ENCODE measurements at places on chromosomes 3 and 15.
A peak's percentile ranks its signal among the peaks of the same experiment; 100 is the strongest.

DNA sequence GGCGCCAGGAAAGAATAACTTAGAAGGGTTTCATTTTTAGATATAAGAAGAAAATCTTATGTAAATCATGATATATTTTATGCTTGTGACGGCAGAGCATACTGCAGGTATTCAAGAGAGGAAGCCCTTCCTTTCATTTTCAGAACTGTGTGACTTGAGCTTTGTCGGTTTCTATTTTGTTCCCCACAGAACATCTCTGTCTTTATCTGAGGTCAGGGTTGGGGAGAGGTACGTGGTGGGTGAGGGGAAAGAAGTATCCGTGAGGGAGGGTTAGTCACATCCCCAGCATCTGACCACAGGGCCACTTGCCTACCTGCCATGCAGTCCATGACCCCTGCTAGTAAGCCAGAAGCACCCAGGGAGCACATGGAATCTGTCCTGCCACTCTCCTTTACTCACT lies 126.5 kb downstream of the DGKG start:
- no peak for ATAC-seq

GRCh38 chr15:34301058-34301457 lies 36.5 kb downstream of the SLC12A6 start:
- no peak for ATAC-seq

- ATAC-seq = no peak
Measured at GRCh38 chr3:99542767-99543518, 95.5 kb upstream of the COL8A1 start.

GRCh38 chr15:59918994-59919951 lies 84.8 kb upstream of the FOXB1 start:
- ATAC-seq = peak; percentile 85

GRCh38 chr3:125381314-125381713 lies 6.2 kb upstream of the ZNF148 start:
- no peak for ATAC-seq

DNA sequence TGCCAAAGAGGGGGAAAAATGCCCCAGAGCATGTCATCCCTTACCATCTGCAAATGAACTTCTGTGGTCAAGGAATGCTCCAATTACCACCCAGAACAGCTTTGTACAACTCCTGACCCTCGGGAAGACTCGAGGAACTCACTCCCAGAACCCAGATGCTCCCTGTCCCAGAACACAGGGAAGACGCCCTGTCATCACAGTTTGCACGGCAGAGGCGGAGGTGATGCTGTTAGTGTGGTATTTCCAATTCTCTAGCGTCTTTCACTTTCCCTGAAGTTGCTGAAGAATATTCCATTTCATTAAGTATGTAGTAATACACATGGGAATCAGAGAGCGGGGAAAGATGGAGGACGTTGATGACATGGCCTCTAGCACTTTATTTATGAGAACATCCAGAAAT lies 193.7 kb downstream of the TIGIT start:
- ATAC-seq = no peak

- ATAC-seq = no peak
Measured at GRCh38 chr3:8669019-8669418, 24.4 kb upstream of the SSUH2 start.

GRCh38 chr3:15585111-15585845 lies 16.1 kb downstream of the HACL1 start:
- ATAC-seq = no peak

GRCh38 chr3:12750223-12750622 lies 8.8 kb downstream of the TMEM40 start:
- no peak for ATAC-seq

DNA sequence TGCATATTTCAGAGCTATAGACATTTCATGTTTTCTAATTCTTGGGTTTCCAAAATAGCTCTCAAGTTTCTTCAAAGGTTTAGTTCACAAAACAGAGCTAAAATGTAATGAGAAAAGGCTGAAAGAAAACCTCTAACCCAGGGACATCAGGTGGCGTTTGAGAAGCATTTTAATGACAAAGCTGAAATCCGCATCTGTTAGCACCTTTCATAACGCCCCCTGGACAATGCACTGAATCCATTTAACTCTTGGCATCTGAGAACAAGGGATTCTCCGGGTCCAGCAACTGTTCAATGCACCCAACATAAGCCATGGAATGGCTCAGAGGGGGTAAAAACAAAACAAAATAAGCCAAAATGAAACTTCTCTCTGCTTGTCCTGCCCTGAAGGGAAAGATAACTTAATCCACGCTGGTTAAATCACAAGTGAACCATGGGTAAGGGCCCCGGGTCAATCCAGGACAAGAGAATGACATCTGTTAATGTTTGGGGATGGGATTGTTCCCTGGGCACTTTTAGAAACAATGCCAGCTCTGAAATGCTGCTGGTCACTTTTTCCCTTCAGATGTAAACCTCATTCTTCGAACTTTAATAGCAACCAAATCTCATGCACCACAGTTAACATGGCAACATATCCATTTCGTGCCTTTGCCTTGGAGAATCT lies 466.2 kb upstream of the ADAMTS9 start:
- ATAC-seq = no peak

GRCh38 chr3:22491344-22491743 lies 711.8 kb upstream of the UBE2E2 start:
- ATAC-seq = no peak

DNA sequence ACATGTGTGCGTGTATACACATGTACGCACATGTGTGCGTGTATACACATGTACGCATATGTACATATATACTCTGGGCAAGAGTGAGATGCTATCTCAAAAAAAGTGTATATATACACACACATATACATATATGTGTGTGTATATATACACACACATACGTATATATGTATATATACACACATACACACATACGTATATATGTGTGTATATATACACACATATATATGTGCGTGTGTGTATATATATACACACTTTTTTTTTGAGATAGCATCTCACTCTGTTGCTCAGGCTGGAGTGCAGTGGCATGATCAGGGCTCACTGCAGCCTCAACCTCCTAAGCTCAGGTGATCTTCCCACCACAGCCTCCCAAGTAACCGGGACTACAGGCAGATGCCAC lies 8.4 kb downstream of the HACL1 start:
- no peak for ATAC-seq

DNA sequence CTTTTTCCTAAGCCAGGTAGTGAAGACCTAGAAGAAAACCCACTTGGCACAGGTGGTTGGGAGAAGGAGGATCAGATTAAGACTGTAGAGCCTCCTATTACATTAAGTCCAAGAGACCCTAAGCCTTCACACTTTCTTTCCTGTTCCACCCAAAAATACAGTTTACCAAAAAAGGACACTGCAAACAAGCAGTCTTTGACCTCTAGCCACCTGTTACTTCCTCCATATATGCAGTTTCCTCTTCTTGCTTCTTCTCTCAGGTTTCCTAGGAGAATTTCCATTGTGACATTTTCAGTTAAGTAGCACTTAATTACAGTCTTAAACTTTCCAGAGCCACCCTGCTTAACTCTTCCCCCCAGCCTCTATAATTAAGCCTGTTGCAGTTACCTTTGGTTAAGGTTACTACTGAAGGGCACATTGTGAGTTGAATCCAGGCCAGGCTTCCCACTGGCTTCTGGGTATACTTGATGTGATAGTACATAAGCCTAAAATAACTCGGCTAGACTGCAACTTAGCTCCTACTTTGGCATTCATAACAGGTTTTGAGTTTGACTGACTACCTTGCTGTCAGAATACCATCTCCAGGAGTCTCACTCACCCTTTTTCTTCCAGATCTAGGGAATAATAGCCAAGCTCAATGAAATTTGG lies 114.2 kb upstream of the UMPS start:
- ATAC-seq = no peak

DNA sequence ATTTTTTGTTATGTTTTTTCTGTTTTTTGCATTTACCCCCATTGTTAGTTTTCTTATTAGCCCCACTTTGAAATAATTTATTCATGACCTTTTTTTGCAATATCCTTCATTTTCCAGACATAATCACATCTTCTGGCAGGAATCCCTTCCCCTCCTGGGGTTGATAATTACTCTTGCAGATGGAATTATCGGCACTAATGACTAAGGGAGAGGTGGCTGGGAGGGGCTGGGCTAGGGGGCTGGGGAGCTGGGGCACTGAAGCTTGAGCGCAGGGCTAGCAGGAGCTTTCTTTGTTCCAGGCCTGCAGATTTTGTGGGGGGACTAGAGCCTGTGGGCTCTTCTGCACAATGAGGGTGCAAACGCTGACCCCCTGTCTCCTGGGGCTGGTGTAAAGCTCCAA lies 77.8 kb downstream of the RAB11A start:
- no peak for ATAC-seq

- no peak for ATAC-seq
Measured at GRCh38 chr3:17830788-17831187, 88.4 kb upstream of the TBC1D5 start.

DNA sequence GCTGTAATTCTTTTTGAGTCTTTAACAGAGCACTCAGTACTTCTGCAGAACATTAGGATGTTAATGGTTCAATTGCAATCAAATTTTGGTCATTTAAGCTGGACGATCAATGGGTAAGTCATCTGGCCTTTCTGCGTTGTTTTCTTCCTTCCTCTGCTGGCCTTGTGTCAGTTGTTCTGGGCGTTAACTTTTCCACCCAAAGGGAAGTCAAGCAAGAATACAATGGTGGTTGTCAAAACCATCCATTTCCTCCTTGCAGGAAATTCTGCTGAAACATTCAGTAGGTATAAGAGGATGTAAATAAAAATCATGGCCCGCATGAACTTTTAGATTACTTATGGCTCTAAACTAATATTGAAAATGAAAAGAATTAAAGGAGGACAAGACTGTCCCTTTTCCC lies 584.0 kb downstream of the GRM7 start:
- no peak for ATAC-seq

DNA sequence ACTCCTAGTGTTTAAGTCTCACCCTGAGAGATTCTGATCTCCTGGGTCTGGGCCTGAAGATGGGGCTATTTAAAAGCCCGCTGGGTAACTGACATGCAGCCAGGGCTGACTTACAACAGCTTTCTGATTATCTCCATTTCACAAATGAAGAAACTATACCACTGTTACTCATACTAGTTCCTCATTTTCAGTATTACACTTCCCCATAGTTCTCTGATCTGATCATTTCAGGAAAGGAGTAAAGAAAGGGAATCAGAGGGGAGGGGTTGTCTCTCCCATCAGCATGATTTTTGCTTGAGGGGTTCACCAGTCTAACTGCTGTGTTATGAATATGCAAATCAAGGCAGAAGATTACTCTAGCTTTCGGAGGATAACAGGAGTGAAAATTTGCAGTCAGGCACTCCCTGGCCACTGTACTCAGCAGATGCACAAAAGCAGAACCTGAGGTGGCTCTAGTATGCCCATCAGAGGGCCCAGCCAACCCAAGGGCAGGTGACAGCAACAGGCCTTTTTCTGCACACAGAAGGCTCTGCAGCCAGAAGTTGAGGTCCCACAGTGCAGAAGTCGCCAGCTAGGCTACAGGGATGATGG lies 59.4 kb downstream of the DAPK2 start:
- ATAC-seq = peak; percentile 94

GRCh38 chr3:120393761-120394160 lies 44.6 kb upstream of the LRRC58 start:
- no peak for ATAC-seq

- ATAC-seq = no peak
Measured at GRCh38 chr3:197368330-197368729, 69.9 kb upstream of the DLG1 start.

GRCh38 chr15:71187526-71187925 lies 72.3 kb downstream of the THSD4 start:
- no peak for ATAC-seq

DNA sequence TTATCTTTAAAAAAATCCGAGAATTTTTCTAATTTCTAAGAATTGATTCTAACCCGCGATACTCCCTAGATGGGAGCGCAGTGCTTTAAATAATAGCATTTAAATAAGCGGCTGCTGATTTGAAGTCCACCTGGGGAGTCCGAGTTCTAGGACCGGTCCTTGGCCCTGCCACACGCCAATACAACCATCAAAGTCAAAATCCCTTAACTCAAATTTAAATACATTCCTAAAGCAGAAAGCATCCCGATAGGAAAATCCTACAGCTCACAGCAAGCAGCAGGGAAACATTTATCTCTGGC lies 508 bp upstream of the ECT2 start:
- no peak for ATAC-seq

GRCh38 chr3:29080967-29081366 lies 199.9 kb upstream of the RBMS3 start:
- no peak for ATAC-seq

DNA sequence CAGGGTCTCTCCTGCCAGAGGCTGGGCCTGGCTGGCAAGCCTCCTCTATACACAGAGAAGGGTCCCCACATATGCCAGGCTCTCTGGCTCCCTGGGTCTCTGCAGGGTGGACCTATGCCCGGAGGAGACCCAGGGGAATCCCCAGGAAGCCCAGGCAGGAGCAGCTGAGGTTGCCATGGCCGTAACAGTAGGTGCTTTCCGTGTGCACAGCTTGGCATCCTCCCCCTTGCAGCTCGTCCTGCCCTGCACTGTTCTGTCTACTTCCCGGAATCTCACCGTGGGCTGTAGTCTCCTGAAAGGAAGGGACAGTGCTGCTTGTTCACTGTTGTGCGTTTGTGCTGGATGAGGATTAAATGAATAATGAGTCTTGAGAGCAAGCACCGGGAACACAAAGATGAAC lies 47.8 kb downstream of the DAPK2 start:
- ATAC-seq = peak; percentile 36

DNA sequence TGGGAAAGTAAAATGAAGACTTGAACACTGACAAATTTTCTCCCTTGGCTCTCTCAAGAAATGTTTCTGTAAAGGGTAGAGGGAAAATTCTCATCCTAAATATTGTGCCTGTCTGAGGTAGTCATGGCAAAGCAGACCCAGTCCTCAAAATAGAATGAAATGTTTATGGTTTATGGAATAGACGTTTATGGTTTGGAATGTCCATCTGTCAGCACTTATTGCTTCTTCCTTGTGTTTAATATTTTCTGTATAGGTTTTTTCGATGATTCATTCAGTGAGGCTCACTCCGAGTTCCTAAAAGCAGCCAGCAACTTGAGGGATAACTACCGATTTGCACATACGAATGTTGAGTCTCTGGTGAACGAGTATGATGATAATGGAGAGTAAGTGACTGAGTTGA lies 13.9 kb downstream of the ELL3 start:
- no peak for ATAC-seq

DNA sequence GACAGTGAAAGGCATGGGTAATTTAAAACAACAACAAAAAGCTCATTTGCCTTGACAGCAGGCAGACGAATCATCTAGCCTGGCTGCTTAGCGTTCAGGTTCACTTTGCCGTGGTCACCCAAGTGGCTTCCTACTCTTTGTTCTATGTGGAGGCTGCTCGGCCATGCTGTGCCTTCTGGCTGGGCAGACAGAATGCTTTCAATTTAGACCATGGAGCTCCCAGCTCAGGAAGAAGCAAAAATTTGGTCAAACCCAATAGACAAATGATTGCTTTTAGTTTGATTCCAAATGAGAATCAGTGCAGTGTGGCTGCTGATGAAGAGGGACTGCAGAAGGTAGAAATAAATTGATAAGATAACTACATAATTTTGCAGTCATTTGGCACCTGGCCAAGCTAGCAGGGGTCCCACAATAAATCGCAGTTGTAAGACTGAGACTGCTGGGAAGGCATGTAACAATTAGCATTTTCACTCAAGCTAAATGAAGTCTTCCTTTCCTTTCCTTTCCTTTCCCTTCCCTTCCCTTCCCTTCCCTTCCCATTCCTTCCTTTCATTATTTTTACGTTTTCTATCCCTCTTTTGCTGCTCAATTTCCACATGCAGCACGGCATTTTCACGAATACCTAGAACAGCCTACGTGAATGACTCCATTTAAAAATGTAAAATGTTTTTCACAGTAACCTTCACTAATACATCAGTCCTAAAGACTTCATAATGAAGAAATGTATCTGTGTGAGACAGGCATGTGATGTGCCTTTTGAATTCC lies 360.4 kb upstream of the TGFBR2 start:
- no peak for ATAC-seq

Measured in stimulated activated memory B cell treated with anti-CD40 and anti-IgM and Interleukin-4, amounts not matched to agents 10 μg/mL and 1 μg/mL and 100 μg/mL, for 72 hours (primary cell).